ENCODE measurements at places on chromosomes 13 and 19.

DNA sequence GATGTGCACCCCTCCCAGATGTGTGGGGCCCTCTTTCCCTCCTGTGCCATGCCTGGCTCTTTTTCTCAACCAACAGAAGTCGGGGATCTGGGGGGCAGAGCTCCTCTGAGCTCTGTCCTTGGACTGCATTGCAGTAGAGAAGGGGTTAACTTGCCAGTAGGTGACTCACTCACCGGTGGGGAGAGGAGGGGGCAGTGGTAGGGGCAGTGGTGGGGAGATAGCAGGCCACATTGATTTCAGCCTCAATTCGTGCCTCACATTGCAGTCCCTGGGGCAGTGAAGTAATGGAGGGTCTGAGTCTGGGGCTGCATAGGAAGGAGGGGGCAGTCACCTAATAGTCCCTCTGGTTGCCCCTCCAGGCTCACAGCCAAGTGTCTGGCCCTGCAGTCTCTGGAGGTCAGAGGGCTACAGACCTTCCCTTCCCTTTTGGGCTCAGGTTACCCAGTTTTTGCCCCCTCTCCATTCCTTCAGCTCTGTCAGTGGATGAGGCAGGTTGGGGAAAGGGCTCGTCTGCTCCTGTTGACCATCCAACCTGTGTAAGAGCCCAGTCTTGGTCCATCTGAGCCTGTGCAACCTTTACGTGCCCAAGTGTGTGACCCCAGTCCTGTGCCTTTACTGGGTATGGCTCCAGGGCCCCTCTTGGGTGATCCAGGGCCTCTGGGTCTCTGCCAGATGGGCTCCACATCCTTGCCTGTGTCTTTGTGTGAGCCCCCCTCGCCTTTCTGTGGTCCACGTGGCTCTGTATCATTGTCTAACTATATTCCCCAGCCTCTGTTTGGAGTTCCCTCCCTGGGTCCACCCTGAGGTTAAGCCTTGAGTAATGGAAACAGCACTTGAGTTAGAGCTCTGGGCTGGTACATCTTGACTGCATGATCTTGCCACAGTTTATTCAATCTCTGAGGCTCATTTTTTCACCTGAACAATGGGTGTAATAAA lies 13.0 kb downstream of the CIC start:
- DNase-seq: no peak

DNA sequence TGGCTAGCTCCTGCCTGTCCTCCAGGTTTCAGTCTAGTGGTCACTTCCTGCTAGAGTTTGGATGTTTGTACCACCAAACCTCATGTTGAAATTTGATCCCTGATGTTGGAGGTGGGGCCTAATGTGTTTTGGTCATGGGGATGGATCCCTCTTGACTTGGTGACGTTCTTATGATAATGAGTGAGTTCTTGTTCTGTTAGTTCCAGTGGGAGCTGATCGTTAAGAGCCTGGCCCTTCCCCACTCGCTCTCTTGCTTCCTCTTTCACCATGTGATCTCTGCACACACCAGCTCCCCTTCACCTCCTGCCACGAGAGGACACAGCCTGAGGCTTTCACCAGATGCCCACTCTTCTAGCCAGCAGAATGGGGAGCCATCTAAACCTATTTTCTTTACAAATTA lies 86.8 kb upstream of the SCEL start:
- DNase-seq: no peak

DNA sequence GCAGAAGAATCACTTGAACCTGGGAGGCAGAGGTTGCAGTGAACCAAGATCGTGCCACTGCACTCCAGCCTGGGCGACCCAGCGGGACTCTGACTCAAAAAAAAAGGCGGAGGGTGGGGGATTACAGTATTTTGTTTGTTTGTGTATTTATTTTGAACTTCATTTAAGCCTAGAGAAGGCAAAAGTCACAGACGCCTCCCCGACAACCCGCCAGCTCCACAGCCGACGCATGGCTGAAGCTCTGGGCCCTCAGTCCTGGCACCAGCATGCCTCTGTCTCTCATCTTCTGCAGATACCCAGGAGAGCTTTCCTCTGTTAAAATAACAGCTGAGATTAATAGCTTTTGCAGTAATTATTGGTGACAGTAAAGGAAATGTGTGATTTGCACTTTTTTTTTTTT lies 17.2 kb upstream of the PDCD5 start:
- no peak for DNase-seq

DNA sequence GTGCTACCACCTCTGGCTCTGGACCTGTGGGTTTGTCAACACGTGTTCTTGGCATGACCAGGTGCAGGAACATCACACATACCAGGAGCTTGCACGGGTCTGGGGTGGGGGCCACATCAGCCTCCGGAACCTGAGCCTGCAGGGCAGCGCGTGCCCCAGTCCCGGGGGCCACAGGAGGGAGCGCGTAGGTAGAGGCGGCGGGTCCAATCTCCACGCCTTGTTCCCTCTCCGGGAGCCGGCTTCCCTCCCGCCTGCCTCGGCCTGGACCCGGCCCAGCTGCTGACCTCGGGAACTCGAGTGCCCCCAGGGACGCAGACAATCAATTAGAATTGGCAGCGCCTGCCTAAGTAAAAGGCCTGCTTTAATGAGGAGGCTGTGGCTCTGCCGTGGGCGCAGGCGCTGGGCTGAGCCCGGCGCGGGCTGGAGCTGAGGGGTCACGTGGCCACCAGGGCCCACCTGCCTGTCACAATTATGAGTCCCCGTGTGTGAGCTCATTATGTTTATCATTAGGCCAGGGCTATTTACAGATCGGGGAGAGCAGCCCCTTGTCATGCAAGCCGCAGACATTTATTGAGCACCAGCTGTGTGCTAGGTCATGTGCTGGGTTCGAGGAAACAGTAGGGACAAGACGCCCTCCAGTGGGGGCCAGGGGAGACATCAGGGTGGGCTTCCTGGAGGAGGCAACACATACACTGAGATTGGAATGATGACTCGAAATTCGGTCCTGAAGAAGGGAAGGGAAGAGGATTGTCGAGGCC lies 32.2 kb upstream of the TNFAIP8L1 start:
- DNase-seq: no peak

DNA sequence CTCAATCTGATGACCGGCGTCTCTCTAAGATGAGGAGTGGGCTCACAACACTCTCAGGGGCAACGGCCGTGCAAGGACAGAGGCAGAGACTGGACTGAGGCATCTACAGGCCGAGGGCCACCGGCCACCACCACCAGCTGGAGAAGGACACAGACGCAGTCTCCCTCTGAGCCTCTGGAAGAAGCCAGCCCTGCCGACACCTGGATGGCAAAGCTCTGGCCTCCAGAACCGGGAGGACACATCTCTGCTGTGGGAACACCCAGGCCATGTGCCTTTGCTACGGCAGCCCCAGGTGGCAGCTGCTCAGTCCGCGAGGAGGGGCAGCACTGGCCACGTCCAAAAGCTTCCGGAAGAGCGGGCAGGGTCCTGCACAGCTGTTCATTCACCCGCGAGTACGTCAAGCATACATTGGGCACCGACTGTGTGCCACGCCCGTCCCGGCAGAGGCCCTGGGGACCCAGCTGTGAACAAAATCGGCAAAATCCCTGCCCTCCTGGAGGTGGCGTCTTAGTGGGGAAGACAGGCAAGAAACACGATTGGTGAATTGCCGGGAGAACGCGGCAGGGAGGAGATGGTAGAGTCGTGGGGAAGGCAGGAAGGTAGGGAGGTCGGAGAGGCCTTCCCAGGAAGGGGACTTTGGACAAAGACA lies 17.1 kb downstream of the C2CD4C start:
- DNase-seq: no peak

GRCh38 chr13:48493066-48493765 lies 39.7 kb downstream of the RCBTB2 start:
- DNase-seq: peak; percentile 55

DNA sequence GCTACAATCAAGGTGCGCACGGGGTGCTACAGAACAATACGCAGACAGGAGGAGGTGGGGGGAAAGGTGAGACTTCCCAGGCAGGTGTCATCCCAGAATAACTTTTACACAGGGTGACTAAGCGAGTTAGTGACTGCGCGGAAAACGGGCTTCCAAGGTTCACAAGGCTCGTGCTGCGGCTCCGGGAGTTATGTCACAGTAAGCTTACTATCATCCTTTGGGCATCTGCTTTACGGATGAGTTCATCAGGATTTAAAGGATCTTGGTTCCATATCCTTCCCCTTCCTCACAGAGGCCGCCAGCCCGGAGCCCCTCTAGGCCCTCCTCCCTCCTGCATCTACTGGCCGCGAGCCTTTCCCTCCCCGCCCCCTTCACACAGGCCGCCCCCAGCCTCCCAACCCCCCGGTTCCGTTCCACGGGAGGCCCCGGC lies 474 bp upstream of the IFT88 start:
- DNase-seq: no peak

DNA sequence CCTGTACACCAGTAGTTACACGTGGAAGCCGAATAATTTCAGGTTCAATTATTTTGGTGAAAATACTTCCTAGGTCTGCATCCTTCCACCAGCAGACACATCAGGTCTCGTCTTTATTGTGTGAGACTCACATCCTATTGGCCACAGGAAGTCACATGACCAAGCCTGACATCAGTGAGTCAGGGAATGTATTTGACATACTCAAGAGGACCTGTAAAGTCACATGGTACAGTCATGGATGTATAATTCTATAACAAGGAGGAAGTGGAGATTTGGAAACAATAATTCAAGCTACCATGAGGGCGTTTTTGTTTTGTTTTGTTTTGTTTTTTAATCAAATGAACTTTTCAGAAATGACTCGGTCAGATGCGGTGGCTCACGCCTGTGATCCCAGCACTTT lies 9.3 kb upstream of the HIF3A start:
- DNase-seq: no peak

DNA sequence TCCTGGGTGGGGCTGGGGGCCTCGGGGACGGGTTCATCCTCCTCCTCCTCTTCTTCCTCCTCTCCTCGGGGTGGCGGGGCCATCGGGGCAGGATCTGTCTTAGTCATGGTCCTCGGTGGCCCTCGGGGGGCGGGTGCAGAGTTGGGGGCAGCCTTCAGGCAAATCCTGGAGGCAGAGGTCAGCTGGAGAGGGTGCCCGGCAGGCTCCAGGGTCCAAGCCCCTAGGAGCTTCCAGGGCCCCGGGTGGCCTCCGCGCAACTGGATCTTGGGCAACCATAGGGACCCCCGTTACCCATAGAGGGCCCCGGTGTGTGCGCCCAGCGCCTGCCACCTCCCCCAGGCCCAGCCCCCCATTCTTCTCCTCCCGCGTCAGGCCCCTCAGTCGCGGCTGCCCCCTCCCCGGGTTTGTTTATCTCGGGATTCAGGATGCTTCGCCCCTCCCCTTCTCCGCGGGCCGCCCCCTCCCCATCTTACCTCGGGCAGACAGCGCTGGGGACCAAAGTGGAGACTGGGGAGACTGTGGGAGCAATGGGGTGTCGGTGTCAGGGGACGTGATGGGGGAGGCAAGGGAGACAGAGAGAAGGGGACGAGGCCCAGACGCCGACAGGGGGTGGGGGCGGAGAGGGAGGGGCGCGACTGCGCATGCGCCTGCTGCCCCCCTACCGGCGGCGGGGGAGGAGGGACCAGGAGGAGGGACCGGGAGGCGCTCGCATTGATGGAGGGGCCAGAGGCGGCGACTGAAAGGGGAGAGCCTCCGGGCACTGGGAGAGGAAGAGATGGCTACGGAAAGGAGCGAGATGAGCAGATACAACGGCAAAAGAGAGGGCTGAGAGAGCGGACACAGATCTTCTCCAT lies at the start of gene CLIP3:
Gene CLIP3 (minus strand): TSS at position 623 of the 854 bp plus-strand sequence. CDS start 516 bp downstream, at position 107.
- peak; percentile 39 for DNase-seq

- no peak for DNase-seq
Observed at GRCh38 chr19:51550848-51551672, 19.6 kb upstream of the SIGLEC6 start.

- DNase-seq: no peak
Observed at GRCh38 chr19:30441011-30441410, 68.8 kb downstream of the ZNF536 start.

- DNase-seq: no peak
Observed at GRCh38 chr19:32273483-32273882, 71.9 kb upstream of the ZNF507 start.

GRCh38 chr19:47696635-47697034 lies 16.6 kb upstream of the EHD2 start:
- DNase-seq: no peak

GRCh38 chr13:75643693-75644092 lies 7.6 kb downstream of the LMO7 start:
- DNase-seq: no peak

- peak; percentile 72 for DNase-seq
Observed at GRCh38 chr19:12757544-12758274, 6.1 kb downstream of the BEST2 start.

GRCh38 chr19:5389353-5389752 lies 48.7 kb upstream of the PTPRS start:
- no peak for DNase-seq

GRCh38 chr19:20038358-20039202 lies 725 bp downstream of the ZNF682 start:
- no peak for DNase-seq

DNA sequence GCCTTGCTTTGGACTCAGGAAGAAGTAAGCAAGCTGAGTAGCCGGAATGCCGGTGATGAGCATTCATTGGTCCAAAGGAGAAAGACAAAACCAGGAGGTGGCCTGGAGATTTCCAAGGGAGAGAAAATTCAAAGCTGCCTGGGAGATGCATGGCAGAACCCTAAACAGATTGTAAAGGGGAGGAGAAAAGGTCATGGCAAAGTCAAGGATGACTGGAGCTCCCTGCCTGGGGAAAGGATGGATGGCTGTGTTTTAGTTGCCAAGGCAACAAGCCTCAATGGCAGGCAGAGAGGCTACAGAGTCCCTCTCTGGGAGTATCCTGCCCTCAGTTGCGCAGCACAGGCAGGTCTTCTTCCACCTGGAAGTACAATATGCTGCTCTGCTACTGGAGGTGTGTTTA lies 134.0 kb downstream of the ENOX1 start:
- DNase-seq: no peak

DNA sequence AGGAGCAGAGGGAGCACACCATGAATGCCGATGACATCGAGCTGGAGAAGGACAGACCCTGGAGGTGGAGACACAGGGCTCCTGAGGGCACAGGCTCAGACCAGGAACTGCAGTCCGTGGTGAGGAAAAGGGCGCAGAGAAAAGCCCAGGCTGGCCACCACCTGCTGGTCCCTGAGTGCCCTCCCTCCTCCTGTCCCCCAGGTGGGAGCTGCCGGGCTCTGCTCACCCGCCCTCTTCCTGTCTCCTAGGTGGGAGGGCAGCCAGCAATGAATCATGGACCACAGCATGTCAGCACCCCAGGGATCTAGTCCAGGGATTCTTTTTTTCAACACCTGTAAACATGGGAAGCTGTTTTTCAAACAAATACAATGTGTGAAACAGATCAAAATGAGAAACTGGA lies 94.6 kb upstream of the ARHGEF7 start:
- DNase-seq: no peak

DNA sequence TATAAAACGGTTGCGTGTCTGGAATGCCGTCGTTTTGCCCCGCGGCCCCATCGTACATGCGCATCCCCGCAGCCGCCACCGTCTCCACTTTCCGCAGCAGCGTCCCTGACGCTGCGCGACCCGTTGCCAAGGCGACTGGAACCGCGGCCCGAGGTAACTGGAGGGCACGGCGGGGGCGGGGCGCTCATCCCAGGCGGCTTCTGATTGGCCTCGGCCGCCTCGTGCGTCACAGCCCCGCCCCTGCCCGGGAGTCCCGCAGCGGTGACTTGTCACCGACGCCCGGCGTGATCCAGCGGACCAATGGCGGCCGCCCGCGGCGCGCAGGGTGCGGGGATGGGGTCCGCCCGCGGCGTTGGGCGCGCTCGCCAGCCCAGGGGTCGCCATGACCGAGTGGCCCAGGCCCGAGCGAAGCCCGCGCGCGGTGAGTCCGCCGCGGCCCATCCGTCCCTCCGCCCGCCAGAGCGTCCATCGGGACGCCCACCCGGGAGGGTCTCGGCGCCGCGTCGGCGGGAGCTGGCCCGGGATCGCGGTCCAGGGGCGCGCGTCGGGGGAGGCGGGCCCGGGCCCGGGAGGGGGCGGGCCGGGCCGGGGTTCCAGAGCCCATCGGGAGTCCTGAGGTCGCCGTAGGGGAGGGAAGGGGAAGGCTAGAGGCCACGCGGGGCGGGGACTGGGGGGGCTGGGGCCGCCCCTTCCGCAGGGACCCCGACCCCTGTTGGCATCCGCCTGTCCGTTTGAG lies at the start of gene ZSCAN1:
Gene ZSCAN1 (plus strand): TSS at position 285 of the 736 bp plus-strand sequence. CDS start 3,812 bp downstream, outside the sequence.
- DNase-seq: peak; percentile 28
